NCI-H1436 (cell line): ENCODE measurements at places on chromosomes 5 and 9.

DNA sequence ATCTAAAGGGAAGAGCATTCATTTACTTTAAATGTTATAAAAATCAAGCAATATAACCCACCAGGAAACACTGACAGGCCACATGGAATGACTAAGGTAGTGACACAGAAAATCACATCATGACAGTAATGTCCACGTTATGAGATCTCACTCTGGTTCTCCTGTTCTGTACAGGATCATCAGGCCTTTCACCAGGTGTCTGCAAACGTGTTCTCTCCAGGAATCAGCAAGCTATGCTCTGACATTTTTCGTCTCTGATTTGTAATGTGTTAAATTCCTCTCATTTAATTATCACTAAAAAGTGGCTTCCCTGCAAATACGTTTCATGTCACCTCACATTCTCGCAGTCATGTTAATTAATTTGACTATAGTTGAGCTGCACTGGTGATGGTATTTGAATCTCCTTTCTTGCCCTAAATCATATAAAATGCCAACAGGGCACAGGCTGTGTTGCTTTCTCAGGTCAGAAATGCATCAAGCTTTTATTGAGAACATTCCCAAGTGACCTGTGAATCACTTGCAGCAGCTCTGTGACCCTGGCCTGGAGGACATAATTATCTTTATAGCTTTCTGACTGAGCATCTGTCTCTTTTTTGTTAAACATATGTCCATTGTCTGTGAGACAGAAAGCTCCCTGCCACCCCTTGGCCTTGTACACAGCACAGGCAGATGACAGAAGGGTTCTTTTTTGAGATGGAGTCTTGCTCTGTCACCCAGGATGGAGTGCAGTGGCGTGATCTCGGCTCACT is 196.2 kb downstream of the DIRAS2 start:
- DNase-seq: no peak

DNA sequence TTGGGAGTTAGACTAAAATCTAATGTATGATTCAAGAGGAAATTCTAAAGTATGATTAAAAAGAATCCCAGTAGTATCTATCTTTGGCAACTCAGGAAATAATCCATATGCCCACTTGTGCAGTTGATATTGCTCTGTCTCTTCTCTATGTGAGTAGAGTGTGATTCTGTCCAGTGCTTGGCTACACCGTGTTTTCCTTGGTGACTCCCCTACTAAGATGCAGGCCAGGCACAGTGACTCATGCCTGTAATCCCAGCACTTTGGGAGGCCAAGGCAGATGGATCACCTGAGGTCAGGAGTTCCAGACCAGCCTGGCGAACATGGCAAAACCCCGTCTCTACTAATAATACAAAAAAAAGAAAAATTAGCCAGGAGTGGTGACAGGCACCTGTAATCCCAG is 495.4 kb downstream of the MAT2B start:
- no peak for DNase-seq

- DNase-seq: peak; percentile 31
These were observed 129.0 kb downstream of the PAPPA start for GRCh38 chr9:116282597-116282996.

DNA sequence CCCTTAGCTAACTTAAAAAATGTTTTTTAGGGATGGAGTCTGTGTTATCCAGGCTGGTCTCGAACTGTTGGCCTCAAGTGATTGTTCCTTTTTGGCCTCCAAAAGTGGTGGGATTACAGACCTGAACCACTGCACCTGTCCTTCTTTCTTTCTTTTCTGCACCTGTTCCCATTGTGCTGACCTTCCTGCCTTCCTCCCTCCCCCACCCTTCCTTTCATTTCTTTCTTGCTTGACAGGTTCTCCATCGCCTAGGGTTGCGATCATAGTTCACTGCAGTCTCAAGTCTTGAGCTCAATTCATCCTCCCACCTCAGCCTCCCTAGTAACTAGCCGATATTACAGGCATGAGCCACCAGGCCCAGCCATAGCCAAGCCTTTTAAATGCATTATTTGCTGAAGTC is 20.6 kb downstream of the JMY start:
- DNase-seq: no peak

DNA sequence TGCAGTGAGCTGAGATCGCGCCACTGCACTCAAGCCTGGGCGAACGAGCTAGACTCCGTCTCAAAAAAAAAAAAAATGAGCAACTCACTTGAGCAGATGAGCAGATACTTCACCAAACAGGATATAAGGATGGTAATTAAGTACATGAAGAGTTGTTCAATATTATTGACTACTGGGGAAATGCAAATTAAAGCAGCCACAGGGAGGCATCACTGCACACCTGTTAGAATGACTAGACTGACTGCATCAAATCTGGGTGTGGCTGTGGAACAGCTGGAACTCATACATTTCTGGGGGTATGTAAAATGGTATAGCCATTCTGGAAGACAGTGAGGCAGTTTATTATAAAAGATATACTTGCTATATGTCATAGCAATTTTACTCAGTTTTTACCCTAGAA is 93.0 kb downstream of the WNK2 start:
- DNase-seq: no peak
